ENCODE measurements at places on chromosomes 4 and X.

- DNase-seq: peak; percentile 91
Measured at GRCh38 chrX:153470411-153471363, at the start of gene HAUS7. Gene HAUS7, minus strand, starts transcription at chrX:153470576. Its CDS starts 19 bp downstream, at chrX:153470557.

GRCh38 chr4:1395941-1396805 lies 10.1 kb downstream of the NKX1-1 start:
- no peak for DNase-seq

DNA sequence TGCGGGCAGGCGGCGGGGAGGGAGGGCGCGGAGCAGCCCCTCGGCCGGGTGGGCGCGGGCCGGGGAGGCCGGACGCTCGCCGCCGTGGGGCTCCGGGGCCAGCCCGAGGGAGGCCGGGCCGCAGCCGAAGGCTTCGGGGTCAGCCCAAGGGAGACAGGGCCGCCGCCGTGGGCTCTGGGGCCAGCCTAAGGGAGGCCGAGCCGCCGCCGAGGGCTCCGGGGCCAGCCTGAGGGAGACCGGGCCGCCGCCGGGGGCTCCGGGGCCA lies 251 bp downstream of the KIAA0232 start:
- no peak for DNase-seq

GRCh38 chrX:14819769-14820168 lies 53.1 kb downstream of the FANCB start:
- no peak for DNase-seq

- no peak for DNase-seq
Measured at GRCh38 chr4:8664031-8664805, 71.7 kb downstream of the CPZ start.

DNA sequence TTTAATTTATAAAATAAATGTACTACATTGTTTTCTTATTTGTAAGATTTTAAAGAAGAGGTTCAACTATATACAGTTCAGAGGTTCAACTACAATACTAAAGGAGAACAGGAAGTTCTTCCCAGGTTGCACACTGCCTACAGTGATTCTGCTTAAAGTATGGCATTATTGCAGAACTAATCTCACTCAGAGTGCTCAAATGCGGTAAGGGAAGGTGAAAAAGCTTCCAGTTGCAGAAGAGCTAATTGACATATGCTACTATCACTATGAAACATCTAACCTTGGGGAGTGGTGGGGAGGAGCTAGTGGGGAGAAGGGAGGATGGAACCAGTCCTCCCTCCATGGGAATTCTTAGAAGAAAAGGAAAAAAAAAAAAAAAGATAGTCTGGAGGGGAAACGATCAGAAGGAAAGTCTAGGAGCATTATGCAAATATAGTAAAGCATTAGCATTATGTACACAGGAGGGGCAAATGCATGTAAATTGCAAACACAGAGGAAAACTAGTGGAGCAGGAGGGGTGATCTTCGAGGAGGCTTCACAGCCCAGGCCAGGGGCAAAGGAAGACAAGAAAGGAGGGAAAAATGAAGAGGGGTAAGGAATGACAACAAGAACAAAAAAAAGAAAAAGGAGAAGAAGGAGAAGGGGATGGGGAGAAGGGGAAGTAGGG lies 32.0 kb upstream of the MMAA start:
- DNase-seq: no peak

DNA sequence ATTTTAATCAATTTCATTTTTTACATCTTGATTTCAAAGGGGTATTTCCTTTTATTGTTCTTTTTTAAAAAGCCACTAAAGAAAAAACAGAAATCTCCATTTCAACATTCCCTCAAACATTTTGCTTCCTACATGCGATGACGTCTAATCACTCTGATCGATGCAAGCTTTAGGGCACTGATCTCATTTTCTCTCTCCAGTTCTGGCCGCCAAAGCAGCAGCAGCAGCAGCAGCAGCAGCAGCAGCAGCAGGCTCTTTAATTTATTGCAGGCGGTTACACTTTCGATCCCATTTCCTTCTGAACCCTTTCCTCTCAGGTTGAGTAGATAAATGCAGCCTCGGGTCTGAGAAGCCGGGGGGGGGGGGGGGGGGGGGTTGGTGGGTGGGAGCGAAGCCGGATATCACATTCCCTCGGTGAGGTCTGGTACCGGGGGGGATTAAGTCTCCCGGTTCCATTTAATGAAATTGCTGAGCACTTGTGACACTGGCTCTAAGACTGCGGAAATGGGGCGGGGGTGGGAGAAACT lies 3.4 kb upstream of the PCDH7 start:
- peak; percentile 30 for DNase-seq

GRCh38 chrX:34893741-34894140 lies 48.9 kb upstream of the FAM47B start:
- DNase-seq: no peak

GRCh38 chrX:131067216-131067615 lies 9.1 kb downstream of the ARHGAP36 start:
- no peak for DNase-seq

GRCh38 chrX:138150709-138151108 lies 560.8 kb downstream of the FGF13 start:
- no peak for DNase-seq

DNA sequence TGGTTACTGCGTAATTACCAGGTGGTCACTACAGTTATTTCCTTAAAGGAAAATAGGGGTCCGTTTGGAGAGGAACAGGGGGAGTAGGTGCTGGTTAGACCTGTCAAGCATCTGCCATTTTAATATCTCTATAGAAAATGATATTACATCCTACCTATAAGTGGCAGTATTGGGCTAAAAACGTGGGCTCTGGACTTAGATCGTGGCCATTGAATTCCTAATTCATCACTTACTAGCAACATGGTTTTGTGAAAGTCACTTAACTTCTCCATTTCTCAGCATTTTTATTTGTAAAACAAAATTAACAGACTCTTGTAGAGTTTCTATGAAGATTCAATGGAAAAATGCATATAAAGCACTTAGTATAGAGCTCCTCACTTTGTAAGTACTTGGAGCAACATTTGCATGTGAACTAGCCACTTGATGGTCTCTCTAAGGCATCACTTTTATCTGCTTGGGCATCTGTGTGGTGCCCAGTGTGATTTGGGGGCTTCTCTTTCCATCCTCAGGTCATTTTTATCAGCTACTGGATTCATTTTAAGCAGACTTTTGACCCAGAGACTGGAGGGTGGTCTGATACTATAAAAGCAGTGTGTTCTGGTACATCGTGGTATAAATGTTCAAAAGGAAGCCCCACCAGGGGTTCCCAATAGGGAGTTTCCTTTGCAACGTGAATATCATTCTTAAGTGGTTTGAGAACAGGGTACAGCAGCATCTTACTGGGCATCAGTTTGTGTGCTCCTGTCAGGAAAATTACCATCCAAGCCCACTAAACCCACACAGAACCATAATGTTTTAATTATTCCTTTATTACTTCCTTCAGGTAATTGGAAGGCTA lies 42.7 kb upstream of the RASSF6 start:
- peak; percentile 73 for DNase-seq

GRCh38 chr4:52983563-52984303 lies 121.6 kb downstream of the RASL11B start:
- DNase-seq: peak; percentile 57

GRCh38 chrX:45806410-45807121 lies 605.9 kb upstream of the DIPK2B start:
- peak; percentile 93 for DNase-seq

- no peak for DNase-seq
Measured at GRCh38 chr4:135429528-135429927, 1227.9 kb upstream of the PABPC4L start.

DNA sequence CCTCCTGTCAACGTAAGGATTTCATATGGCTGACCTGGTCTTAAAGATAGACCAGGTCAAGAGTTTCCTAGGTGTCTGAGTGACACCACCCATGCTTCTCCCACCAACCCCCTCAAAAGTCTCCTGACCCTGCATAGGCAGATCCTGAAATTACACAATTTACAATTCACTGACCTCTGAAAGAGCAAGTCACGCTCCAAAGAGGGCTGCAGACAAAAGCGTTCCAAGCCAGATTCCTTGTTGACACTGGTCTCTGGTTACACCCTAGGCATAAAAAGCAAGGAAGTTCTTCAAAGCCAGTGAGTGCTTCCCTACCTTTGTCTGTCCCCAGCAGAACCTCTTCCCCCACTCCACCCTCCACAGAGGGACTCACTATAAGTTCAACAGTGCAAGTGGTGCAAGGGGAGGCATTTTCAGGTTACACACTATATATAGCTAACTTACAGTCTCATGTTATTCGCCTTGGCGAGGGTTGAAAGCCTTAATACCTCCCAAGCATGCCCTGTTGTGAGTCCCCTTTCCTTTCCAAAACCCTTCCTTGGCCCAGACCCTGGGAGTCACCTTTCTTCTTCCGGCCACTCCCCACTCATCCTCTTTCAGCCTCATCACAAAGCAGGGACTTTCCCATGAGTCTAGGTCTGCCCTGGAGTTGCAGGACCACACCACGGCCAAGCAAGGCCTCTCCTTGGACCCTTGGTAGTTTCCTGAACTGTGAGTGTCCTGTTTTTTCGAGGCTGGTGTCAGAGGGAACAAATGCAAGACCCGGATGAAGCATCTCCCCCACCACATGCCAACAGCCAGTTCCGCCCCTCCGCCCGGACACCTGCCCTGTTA lies 58.0 kb upstream of the KLF3 start:
- DNase-seq: no peak

- DNase-seq: no peak
Measured at GRCh38 chrX:52933976-52934703, 24.2 kb downstream of the FAM156A start.

DNA sequence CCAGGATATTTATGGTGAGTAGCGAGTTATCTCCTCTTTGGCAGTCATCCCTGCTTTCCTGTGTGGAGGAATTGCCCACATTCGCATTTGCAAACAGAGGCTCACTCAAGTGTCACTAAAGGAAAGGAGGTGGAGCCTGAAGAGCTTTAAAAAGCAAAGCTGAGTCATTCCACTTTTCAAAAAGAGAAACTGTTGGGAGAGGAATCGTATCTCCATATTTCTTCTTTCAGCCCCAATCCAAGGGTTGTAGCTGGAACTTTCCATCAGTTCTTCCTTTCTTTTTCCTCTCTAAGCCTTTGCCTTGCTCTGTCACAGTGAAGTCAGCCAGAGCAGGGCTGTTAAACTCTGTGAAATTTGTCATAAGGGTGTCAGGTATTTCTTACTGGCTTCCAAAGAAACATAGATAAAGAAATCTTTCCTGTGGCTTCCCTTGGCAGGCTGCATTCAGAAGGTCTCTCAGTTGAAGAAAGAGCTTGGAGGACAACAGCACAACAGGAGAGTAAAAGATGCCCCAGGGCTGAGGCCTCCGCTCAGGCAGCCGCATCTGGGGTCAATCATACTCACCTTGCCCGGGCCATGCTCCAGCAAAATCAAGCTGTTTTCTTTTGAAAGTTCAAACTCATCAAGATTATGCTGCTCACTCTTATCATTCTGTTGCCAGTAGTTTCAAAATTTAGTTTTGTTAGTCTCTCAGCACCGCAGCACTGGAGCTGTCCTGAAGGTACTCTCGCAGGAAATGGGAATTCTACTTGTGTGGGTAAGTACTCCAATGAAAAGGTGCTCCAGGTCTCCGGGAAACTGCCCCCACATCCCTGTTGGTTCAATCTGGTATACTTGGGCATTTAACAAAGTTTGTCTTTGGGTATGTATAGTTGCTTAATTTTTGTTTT lies at the start of gene EGF:
Gene EGF, plus strand, starts transcription at position 178 of the 890 bp plus-strand sequence. Its CDS starts 453 bp downstream, at position 631.
- peak; percentile 59 for DNase-seq

DNA sequence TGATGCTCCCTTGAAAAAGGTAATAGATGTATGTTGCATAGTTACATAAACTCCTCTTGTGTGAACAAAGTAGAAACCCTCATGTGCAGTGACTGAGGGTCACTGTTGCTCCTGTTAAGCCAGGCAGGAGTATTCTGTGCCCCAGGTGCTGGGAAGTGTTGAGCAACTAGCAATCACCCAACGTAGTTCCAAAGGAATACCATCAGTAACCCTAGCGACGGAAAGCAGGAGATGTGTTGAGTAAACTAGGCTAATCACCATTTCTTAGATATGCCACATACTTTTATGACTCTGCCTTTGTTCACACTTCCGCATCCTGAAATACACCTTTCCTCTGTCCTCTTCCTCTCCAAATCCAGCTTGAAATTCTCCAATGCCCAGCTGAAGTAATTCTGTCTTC lies 50.9 kb upstream of the TAB3 start:
- no peak for DNase-seq

DNA sequence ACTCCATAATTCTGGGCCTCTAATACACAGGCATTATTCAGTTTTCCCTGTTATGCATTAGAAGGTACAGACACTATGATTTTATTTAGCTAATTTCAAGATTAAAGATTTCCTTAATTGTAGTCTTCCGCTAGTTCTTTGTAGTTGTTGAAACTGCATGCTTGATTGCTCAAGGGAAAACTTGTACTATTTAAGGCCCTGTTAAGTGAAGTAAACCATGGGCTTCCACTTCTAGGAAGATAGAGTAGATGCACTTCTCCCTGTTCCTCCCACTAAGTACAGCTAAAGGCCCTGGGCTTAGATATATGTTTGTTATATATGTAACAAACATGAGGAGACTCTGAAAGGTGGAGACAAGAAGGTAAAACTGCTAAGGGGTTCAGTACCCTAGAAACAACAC lies 215.8 kb upstream of the LEF1 start:
- no peak for DNase-seq

- no peak for DNase-seq
Measured at GRCh38 chr4:93359586-93359985, 469.0 kb upstream of the ATOH1 start.

GRCh38 chrX:1451661-1452515 lies 821 bp downstream of the ASMTL start:
- DNase-seq: no peak

- no peak for DNase-seq
Measured at GRCh38 chrX:154602226-154602625, 16.9 kb downstream of the CTAG1B start.

DNA sequence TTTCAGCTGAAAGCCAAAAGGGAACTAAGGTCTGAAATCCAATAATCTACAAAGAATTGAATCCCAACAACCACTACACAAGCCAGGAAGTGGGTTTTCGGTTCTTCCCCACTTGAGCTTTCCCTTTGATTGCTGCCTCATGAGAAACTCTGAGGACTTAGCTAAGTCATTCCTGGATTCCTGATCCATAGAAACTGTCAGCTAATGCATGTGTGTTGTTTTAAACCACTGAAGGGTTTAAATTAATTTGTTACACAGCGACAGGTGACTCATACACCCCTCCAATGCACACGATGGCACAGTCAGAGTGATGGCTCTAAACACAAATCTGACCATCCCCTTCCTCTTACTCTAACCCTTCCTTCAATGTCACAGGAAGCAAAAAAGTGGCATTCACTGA lies 282.9 kb downstream of the RAB28 start:
- no peak for DNase-seq

DNA sequence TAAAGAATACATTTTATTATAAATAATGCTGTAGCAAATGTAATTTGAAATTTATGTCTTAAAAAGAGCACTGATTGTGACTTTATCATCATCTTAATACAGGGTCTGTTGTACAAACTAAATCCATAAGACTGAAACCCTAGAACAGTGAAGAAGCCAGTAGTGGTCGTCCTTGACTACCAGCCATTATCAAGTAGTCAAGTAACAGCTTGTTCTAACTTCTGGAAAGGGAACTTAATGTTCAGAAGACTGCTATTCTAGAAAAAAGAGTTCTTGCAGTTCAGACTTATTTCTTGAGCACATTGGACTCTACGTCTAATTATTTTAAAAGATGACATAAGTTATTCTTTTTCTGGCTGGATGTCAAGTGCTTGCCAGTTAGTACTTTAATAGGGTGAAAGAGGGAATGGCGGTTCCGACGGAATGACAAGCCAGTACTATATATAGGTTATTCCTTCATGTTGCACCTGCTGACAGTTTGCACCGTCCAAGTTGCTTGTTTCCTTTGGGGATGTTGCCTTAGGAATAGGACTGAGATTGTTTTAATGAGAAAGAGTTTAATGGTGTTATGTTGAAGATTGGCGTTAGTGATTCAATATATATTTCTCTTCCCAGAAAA lies 109.9 kb downstream of the RAPGEF2 start:
- no peak for DNase-seq

GRCh38 chrX:19672222-19672812 lies 157.0 kb upstream of the MAP3K15 start:
- DNase-seq: no peak

Measured in fibroblast of skin of right quadriceps (primary cell).